SJCRH30 (cell line): ENCODE measurements at places on chromosomes 11 and 22.

GRCh38 chr11:59473015-59473414 lies at the start of gene OR4D10:
TSS of gene OR4D10 (plus strand) at chr11:59473315. CDS start at chr11:59477430, 4,115 bp downstream.
- DNase-seq: no peak

GRCh38 chr11:45193695-45194094 lies 47.3 kb downstream of the PRDM11 start:
- DNase-seq: no peak

- no peak for DNase-seq
These were observed 340.5 kb upstream of the B3GAT1 start for GRCh38 chr11:134752526-134752925.

DNA sequence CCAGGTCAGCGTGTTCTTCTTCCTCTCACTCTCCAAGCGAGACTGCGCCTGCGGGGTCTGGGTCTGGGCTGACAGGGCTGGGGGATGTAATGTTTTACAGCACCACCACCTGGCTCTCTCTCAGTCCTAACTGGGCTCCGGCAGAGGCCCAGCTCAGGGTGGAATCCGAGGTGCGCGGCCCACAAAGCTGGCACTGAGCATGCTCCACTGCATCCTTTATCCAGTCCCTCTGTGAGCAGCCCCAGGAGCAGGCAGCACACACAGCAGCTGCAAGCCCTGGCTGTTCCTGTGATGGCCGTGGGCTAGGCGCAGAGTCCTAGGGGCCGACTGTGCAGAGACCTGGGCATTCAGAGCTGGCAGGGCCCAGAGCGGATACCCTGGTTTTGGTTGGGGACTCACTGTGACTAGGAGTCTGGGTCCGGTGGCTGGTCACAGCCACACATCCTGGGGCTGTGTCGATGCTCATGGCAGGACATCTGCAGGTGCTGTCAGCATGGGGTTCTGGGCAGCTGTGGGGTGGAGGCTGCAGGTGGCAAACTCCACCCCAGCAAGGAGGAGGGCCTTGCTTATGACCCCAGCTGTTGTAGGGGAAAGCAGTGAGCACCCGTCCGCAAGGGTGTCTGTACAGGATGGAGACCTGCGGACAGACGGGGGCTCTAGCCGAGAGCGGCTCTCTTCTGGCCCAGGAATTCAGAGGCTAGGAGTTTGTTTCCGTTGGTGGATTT lies 4.0 kb downstream of the LRRC75B start:
- peak; percentile 80 for DNase-seq

DNA sequence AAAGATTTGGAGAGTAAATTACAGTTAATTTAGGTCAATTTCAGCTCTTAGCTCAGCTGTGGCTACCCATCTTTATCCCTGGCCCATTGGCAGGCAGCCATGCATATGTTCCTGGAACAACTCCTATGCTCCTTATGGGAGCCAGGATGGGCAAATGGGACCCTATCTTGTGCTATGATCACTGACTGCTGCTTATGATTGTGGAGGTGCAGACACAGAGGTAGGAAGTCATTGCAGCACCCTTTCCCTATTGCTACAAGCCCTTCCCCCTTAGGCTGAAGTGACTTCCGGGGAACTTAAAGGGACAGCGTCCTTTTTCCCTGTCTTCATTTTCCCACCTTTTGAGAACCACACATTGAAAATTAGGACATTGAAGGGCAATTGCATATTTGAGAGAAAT lies 112.7 kb downstream of the FCHSD2 start:
- peak; percentile 45 for DNase-seq

DNA sequence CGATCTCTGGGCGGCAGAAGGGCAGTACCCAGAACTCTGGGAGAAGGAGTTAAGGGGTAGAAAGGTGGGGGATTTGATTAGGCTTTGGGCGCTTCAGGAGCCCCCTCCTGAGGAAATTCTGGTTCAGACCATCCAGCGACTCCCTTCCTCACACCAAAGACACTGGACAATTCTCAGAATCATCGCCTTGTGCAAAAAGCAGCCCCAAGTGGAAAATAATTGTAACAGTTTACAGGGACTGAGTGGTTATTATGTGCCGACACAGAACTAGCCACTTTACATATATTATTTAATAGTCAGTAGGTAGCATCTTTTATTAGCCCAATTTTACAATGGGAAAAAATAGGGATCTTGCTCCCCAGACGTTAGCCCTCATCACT lies 662 bp upstream of the TRIM3 start:
- no peak for DNase-seq

DNA sequence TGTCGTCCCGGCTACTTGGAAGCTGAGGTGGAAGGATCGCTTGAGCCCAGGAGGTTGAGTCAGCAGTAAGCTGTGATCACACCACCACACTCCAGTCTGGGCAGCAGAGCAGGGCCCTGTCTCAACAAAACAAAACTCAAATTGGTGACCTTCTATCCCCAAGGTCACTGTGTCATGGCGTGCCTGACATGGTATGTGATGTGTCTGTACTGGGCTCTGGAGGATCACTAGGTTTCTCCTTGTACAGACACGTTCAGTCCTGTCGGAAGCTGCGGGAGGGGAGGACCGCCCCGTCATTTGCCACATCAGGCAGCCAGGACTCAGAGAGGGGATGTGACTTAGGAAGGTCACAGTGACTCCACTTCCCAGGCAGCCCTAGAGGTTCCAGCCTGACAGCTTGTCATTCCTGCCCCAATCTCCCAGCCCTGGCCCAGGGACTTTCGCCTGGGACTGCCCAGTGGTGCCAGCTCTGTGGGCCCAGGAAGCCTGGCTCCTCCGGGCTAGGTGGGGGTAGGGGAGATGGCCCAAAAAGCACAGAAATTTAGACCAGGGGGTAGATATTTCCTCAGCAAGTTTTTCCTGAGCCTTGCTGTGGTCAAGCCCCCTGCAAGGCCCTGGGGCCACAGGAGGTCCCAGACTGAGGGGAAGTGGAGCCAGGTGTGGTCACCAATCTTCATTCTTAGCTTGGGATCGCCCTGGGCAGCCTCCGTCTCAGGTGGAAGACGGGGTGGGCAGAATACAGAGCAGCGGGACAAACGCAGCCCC lies 53.2 kb downstream of the TRIOBP start:
- DNase-seq: no peak

- peak; percentile 36 for DNase-seq
These were observed 71.7 kb downstream of the AMBRA1 start for GRCh38 chr11:46521961-46522681.

DNA sequence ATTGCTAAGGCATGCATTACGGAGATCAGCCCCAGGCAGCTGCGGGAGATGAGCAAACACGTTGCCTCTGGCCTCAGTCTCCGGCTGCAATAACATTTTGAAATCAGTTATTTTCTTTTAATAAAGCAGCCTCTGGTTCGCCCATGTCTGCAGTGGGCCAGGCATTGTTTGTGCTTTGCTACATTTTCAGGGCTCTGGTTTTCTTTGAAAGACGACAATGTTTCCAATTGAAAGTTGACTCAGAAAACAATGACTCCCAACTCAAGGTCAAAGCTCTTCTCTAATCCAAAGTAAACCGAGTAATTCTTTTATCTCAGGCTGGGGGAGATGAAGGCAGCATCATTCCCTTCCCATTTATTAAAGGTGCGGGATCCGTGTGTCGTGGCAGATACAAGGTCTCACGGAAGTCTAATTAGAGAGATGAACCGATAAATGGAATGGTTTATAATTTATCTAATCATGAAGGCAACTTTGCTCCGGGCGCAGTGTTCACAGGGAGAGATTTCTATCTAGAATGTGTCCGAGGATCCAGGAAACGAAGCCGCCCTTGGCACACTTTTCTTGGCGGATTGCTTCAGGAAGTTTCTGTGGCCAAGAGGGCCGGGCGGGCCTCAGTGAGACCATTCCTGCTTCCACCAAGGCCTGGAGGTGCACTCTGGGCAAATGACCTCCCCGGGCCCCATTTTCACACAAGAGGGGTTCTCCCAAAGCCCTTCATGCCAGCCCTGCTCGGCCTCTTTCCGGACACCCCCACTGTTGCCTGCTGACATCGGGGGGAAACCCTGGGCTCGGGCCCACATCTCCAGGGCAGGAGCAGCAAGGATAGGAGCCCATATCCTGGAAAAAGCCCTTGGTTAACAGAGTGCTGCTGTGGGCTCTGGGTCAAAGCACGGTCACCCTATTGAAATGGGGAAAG lies 811.4 kb downstream of the BRD1 start:
- no peak for DNase-seq

- no peak for DNase-seq
These were observed 253.0 kb downstream of the INSC start for GRCh38 chr11:15367695-15368094.

DNA sequence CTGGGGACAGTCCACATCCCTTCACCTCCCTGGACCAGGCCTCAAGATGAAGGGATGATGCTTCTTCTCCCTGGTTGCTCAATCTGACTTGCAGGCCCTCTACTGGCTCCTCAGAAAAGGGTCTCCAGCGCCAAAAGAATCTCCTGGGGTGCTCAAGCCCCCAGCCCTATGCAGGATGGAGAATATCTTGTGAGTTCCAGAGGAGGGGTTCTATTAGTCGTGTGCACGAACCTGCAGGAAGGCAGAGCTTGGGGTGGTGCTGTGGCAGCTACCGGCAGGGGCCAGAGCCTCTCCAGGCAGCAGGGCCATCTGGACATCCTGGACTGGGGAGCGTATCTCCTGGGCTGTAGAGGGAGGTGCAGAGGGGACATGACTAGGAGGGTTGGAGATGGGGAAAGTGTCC lies 1339.5 kb downstream of the BRD1 start:
- no peak for DNase-seq

GRCh38 chr11:102831489-102832440 lies 11.6 kb downstream of the MMP3 start:
- no peak for DNase-seq

DNA sequence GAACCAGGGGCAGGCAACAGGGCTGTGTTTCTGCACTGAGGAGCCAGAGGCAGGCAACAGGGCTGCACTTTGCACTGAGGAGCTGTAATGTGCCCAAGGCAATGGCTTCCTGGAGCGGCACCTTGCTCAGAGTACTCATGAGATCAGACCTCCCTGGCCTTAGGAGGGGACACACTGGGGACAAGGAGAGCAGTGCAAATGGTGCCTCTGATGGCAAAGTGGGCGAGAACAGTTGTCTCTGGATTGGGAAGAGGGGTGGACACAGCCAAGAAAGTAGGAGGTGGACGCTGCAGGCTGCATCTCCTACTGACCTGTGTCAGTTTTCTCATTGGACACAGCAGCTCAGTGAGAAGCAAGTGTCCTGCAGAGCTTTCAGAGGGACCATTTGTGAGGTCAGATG lies 1443.3 kb downstream of the TBC1D22A start:
- DNase-seq: no peak

DNA sequence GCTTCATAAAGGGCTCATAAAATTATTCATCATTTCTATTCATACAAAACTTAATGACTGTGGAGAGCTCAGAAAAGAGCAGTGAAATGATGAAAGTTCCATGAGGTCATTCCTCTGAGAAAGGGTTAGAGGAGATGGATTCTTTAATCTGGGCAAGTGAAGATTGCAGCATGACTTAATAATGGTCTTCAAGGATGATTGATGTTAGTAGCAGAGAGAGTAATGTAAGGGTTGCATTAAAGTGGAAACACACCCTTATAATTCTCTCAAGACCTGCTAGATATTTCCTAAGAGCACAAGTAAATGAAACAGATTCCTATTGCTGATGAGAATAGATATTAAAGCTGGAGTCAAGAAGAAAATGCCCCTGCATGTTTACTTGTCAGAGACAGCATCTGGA lies 711.6 kb upstream of the ANO5 start:
- DNase-seq: no peak

- DNase-seq: peak; percentile 45
These were observed 101.4 kb downstream of the PARVA start for GRCh38 chr11:12478743-12479142.

DNA sequence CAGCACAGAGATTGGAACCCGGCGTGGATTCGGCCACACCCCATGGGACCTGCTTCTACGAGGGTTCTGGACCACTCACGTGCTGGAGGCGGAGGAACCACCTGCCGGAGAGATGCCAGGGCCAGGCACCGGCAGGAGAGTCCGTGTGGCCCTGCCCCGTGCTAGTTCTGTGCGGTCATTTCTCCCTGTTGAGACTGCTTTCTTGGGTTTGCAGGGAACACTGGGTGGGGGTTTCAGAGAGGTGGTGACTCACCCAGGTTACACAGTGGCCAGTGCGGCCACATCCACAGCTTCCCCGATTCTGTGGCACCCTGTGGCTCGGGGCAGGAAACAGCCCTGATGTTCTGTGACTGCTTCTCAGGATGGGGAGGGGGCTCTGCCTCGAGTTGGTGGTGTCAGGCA lies 3.6 kb upstream of the PHLDA2 start:
- DNase-seq: no peak

DNA sequence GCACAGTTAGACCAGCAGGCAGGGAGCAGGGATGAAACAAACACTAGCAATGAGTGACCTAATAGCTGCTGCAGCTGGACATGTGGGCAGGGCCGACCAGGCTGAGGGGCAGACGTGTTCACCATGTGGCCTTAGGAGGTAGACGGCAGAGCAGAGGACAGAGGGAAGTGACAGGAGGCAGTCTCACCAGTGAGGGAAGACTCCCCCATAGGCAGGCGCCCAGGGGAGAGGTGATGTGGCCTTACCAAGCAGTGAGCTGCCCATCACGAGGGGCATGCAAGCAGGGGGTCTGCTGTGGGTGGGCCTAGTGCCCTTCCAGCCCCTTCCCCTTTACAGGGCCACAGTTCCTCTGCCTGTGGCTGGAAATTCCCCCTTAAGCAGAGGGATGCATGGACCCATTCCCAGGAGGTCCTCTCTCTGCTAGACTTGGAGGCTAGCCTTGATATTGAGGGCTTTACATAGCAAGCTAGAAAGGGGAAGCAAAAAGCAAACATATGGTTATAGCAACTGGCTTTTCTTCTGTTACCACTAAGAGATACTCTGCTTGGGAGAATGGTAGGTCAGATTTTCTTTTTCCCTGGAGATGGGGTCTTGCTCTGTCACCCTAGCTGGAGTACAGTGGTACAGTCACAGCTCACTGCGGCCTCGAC lies 67.6 kb downstream of the MPPED1 start:
- DNase-seq: no peak

- peak; percentile 11 for DNase-seq
These were observed 12.3 kb upstream of the ASRGL1 start for GRCh38 chr11:62324731-62325556.

DNA sequence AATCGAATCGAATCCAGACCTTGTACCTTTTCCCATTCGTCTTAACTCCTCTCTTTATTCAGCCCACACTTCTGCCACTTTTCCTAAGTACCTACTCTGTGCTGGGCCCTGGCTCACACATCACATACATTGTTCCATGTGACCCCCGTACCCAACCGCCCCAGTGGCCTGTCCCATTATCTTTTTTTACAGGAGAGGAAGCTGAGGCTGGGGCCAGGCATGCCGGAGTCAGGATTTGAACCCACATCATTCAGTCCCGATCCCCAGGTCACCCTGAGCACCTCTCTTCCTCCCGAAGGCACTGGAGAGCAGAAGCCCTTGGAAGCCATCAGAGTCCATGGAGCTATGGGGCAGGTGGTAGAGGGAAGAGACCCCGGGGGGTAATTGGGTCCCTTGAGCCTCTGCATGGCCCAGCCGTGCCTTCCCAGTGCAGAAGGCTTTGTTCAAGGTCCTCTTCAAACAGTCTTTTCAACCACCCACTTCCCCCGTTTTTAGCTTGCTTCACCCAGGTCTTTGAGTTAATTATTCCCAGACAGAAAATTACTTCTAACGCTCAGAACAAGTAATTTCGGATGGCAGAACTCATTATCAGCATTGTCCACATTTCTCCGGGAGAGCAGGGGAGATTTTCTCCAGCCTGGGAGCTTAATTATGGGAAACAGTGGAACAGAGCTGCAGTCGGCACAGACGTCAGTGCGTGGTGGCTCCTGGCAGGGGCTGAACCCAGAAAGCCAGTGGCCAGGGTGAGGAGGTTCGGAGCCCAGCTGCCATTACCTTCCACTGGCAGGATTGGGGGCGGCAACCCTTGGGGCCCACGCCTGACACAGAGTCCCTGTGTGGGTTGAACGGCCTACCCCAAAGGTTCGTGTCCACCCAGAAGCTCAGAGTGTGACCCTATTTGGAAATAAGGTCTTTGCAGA lies 82.4 kb upstream of the RTL6 start:
- DNase-seq: no peak

- no peak for DNase-seq
These were observed 615 bp downstream of the POLD4 start for GRCh38 chr11:67352546-67353316.
